ENCODE measurements at places on chromosomes 5 and 9.

- no peak for DNase-seq
Observed at GRCh38 chr5:172003746-172004145, 2.7 kb downstream of the FBXW11 start.

GRCh38 chr9:130305381-130305780 lies 39.8 kb downstream of the HMCN2 start:
- DNase-seq, result no peak

- DNase-seq, result no peak
Observed at GRCh38 chr5:153224651-153225050, 265.8 kb upstream of the GRIA1 start.

DNA sequence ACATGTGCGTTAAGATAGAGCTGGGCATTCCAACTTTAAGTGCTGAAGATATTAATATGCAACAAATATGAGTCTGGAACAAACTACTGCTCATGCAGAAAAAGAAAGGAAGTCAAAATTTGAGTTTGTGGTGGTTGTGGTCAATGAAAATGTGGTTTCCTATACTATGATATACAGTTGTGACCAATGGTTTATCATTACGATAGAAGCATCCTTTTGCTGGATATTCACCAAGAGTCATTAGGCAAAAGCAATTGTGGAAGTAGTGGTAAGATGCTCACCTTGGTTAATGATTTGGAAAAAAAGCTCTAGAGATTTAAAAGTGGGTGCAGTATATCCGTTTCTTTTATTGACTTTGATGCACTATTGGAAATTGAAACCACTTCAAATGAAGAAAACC lies 1007.0 kb downstream of the NR2F1-AS1 start:
- DNase-seq, result no peak

DNA sequence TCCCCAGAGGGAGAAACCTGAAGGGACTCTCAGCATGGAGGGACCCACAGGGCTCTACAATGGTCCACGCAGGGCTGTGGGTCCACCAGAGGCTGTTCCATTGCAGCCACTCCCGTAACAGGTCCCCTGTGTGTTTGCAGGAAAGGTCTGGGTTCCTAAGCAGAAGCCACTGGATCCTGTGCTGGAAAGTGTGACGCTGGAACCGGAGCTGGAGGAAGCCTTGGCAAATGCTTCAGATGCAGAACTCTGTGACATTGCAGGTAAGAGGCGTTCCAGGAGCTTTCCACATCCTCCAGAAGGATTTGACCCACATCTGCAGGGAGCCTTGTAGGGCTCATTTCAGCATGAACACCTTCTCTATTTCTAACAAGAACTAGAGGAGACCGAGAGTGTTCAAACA lies 51.7 kb downstream of the TMOD1 start:
- DNase-seq, result no peak

- DNase-seq, result no peak
Observed at GRCh38 chr9:115202960-115203751, 85.2 kb upstream of the TNC start.

- no peak for DNase-seq
Observed at GRCh38 chr5:159463590-159464321, 133.5 kb upstream of the IL12B start.
